ENCODE measurements at places on chromosomes 12 and 14.
A peak's percentile ranks its signal among the peaks of the same experiment; 100 is the strongest.

GRCh38 chr14:99432485-99432884 is 48.2 kb downstream of the SETD3 start:
- DNase-seq, result no peak

- no peak for DNase-seq
Observed at GRCh38 chr12:34384693-34385092, 362.4 kb downstream of the ALG10 start.

DNA sequence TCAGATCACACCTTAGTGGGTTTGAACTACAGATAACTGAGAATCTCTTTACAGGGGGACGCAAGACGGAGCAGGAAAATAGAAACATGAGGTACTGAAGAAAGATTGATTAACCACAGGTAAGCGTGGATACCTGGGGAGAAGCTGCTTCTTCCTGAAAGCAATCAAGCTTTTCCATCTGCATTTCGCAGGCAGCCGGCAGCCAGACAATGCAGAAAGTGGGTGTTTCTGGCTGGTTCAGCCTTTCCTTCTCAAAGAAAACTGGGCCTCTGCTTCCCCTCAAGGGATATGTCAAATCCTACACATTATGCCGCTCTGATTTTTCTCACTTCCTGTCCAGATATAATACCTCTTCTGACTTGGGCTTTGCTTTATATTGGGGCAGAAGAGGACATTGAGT is 39.1 kb upstream of the PPFIA2 start:
- no peak for DNase-seq

- no peak for DNase-seq
Observed at GRCh38 chr12:98770230-98770629, 125.1 kb downstream of the APAF1 start.

DNA sequence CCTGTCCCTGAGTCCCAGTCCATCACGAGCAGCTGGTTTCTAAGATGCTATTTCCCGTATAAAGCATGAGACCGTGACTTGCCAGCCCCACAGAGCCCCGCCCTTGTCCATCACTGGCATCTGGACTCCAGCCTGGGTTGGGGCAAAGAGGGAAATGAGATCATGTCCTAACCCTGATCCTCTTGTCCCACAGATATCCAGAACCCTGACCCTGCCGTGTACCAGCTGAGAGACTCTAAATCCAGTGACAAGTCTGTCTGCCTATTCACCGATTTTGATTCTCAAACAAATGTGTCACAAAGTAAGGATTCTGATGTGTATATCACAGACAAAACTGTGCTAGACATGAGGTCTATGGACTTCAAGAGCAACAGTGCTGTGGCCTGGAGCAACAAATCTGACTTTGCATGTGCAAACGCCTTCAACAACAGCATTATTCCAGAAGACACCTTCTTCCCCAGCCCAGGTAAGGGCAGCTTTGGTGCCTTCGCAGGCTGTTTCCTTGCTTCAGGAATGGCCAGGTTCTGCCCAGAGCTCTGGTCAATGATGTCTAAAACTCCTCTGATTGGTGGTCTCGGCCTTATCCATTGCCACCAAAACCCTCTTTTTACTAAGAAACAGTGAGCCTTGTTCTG is 41.6 kb downstream of the DAD1 start:
- peak; percentile 14 for DNase-seq

All from left colon (tissue), 2 donors.